Foreskin keratinocyte (primary cell): ENCODE measurements at places on chromosomes 2 and 18. TPM values are rescaled to one million over a fixed set of nuclear protein-coding genes. Genes with fewer than 3 reads are reported as not detected.

Gene PLEK
- total RNA-seq: not detected in 2 replicates

Gene CLIP4
- 28.2 and 36.5 TPM in 2 replicates for total RNA-seq

Gene CIB4
- not detected in 2 replicates for total RNA-seq

Gene ALLC
- total RNA-seq: not detected in 2 replicates

Gene SRD5A2
- not detected in 2 replicates for total RNA-seq

Gene ASPRV1
- total RNA-seq: 0.21 and 0.37 TPM in 2 replicates
